ENCODE measurements at places on chromosomes 16 and 17. TPM values are rescaled to one million over a fixed set of nuclear protein-coding genes. Genes with fewer than 3 reads are reported as not detected.

Gene TBC1D3G
- not detected for total RNA-seq

DNA sequence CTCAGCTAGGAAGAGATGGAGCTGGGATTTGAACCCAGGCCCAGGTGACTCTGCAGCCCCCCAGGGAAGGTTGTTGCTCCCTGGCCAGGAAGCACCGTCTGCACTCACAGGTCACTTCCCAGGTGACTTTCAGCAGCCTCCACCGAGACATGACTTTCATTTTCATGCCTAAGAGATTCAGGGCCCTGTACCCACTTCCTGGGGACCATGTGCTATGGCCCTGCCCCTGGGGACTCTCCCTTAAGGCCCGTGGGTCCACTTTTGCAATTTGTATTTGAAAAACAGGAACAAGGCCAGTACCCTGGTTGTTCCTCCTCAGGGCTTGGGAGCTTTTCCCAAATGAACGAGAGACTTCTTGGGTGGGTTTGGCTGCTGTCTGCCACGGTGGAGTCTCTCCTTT, 191.0 kb downstream of the IRF8 start:
- DNase-seq, result no peak

DNA sequence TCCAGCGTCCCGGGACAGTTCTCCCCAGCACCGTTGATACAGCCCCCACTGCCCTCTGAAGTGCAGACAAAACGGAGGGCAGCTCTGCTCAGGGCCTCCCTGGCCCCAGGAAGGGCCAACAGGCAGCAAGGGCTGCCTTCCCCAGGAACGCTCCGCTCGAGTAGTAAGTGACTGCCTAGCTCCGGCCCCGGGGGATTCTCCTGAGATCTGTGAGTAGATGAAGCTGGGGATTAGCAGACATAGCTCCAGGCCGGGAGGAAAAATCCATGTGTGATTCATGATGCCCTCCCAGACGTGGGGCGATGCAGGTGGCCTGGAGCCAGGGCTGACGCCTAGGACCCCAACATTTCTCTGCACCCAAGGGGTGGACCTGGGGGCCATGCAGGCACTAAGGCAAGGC, 85.3 kb downstream of the ENGASE start:
- DNase-seq, result no peak

DNA sequence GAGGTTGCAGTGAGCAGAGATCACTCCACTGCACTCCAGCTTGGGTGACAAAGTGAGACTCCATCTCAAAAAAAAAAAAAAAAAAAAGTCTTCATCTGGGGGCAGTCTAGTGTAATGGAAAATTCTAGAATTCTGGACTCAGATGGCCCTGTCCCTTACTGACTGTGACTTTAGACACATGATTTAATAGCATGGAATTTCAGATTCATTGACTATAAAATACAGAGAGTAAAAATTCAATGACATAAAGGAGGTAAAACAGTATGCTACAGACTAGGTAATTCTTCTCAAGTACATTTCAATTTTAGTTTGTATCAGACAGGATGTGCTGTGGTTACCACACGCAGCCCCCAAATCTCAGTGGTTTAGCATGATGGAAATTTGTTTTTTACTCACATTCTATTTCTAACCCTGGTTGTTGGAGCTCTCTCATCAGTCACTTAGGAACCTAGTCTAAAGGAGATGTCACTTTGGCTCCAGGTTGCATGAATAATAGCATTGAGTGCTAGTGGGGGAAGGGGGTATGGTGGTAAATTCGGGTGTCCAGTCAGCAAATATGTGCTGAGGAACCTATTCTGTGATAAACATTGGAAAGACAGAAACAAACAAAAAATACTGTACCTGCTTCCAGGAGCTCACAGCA, 444.0 kb downstream of the XYLT1 start:
- DNase-seq, result no peak

GRCh38 chr17:49494986-49495841, at the start of gene NGFR:
Gene NGFR, plus strand, starts transcription at chr17:49495293. Its CDS starts 125 bp downstream, at chr17:49495418.
- DNase-seq, result peak; percentile 32

DNA sequence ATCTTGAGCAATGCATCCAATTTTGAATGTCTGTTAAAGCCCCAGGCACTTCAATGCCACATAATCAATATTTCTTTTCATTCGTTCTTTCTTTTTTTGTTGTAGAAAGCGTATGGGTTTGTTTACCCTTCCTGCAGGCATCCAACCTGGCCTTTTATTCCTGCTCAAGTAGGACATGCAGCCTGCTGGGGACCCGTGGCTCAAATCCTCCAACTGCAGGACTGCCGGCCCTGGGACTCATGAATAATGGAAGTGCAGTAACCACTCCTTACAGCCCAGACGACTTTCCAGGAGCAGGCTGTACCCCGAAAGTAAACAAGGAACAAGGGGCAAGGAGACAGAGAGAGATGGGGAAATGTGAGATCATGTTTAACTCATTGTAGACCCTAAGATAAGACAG, 126.4 kb downstream of the SALL1 start:
- DNase-seq, result no peak

Gene SLC13A2
- not detected for total RNA-seq

GRCh38 chr16:19708296-19709205, 9.5 kb downstream of the KNOP1 start:
- no peak for DNase-seq

DNA sequence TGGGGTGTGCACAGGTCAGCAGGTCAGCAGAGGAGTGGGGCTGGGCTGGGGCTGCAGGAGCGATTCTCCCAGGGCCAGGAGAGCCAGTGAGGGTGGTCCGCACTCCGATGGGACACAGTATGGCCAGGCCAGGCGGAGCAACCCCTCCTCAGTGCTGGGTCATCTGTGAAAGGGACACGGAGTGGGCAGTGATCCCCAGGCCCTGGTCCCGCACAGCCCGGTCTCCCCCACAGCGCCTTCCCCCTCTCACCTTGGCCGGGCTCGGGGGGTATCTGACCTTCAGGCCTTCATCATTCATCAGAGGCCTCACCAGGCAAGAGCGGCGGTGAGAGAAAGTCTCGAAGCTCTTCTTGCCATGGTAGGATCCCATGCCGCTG, 10.0 kb downstream of the ALDH3A1 start:
- DNase-seq, result no peak

All from hematopoietic multipotent progenitor cell (in vitro differentiated cells).